ENCODE measurements at places on chromosomes 5 and 9.

- DNase-seq = no peak
Measured at GRCh38 chr5:143041972-143042770, 272.0 kb downstream of the ARHGAP26 start.

- no peak for DNase-seq
Measured at GRCh38 chr5:120692325-120692724, 228.2 kb downstream of the PRR16 start.

DNA sequence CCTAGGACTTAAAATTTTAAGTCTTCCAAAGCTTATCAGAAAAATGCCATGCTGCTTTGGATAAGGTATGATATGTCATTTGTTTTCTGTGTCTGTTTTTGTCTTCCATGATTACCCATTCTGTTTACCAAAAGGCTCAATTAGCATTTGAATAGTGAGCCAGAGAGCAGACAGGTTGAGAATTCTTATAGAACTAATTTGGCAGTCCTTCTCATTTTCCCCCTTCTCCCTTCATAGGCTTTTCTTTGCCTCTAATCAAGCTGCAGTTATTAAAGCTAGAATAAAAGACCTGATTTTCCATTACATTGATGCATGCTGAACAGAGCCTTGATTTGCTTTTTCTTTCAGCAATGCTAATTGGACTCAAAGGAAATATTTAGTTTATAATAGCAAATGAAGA, 993.0 kb downstream of the MAT2B start:
- DNase-seq = no peak

GRCh38 chr9:14516656-14517055, 176.6 kb downstream of the ZDHHC21 start:
- no peak for DNase-seq

- DNase-seq = no peak
Measured at GRCh38 chr5:81768935-81769452, 18.1 kb upstream of the SSBP2 start.

DNA sequence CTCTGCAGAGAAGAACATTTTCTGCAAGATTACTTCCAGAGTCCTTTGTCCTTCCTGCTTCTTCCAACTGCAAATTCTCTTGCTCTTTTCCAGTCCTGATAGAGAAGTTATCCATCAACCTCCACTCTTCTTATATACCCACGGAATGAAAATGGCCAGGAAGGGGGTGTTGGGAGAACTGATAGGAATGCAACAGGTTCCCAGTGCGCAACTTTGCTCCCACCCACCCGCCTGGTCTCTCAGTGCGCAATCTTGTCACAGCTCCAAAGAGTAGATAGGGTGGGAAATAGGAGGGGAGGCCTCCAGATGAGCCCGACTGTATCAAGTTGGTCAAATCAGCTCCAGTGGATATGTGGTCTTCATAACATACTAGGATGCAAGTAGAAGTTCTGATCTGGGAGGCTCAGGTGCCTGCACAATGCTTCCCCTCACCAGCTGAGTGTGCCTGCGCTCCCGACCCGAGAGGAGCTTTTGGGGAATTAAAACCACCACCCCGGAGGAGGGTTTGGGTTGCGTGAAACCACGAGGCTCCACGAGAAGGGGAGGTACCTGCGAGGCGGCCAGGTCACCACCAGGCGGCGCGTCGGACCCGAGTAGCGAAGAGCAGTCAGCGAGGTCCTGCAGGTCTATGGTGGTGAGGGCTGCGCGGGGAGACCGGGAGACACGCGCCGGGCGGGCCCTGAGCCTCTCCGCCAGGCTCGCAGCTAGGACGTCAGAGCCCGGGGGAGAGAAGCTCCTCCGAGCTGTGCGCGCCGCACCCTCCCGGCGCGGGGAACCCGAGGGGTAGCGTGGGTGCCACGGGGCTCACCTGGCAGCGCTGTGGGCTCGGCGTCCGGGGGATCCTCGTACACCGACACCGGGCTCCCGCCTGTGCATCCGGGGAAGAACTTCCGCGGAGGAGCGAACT, 835 bp downstream of the MCIDAS start:
- DNase-seq = no peak

- no peak for DNase-seq
Measured at GRCh38 chr5:77239126-77239741, 28.8 kb downstream of the PDE8B start.

- DNase-seq = no peak
Measured at GRCh38 chr9:6048039-6048438, 32.6 kb upstream of the RANBP6 start.

- DNase-seq = no peak
Measured at GRCh38 chr5:86526811-86527348, 90.9 kb upstream of the COX7C start.

DNA sequence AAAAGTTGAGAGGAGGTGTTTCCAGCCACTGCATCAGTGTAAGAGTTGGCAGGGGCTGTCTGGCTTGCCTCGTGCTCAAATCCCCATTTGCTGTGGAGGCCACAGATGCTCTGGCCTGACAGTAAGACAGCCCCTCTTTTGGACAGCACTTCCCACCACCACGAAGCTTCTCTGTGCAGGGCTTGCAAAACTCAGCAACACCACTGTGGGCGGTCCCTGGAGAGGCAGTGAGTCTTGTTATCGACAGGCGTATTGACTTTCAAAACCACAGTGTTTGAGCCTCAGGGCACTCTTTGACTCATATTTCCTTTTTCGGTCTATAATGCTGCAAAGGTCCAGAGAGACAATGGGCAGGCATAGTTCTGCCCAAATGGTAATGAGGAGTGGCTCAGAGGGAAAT, 539.5 kb downstream of the EBF1 start:
- no peak for DNase-seq

DNA sequence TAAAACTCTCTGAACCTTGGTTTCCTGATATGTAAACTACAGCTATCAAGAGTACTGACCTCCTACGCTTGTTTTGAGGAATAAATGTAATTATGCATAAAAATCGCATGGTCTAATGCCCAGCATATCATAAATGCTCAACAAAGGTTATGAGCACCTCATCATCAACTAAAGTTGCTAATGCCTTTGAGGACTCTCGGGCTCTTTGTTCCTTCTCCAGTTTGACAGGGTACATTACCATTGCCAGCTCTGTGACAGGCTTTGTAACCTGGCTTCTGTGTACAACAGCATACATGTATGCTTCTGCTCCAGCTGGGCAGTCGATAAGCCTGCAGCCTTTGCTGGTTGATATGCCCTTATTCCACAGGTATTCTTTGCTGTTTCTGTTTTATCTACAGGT, 95.2 kb downstream of the C9orf152 start:
- DNase-seq = no peak

GRCh38 chr9:95031711-95032461, 285.6 kb downstream of the FANCC start:
- no peak for DNase-seq

- peak; percentile 70 for DNase-seq
Measured at GRCh38 chr5:114449860-114450421, 88.1 kb downstream of the KCNN2 start.

- DNase-seq = no peak
Measured at GRCh38 chr5:53105611-53106300, 3.8 kb downstream of the MOCS2 start.

- DNase-seq = peak; percentile 6
Measured at GRCh38 chr5:67636091-67636490, 439.5 kb upstream of the CD180 start.

DNA sequence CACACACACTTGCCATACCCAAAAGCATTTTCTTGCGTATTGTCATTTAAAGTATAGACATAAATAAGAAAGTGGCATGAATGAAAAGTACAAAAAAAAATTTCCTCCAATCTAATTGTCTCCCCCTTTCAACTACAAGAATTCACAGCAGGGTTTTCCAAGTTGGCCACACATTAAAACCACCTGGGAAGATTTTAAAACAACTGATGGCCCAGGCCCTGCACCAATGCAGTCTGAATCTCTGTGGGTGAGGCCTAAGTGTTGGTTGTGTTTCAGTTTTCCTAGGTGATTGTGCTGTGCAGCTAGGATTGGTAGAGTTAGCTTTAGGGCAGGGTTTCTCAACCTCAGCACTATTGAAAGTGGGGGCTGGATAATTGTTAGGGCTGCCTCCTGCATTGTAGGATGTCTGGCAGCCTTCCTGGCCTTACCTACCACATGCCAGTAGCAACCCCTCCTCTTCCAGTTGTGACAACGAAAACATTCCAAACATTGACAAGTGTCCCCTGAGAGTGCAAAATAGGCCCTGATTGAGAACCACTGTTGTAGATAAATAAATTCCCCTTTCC, 337.1 kb downstream of the KIAA0825 start:
- no peak for DNase-seq

- no peak for DNase-seq
Measured at GRCh38 chr5:32329395-32329834, 16.7 kb upstream of the MTMR12 start.

DNA sequence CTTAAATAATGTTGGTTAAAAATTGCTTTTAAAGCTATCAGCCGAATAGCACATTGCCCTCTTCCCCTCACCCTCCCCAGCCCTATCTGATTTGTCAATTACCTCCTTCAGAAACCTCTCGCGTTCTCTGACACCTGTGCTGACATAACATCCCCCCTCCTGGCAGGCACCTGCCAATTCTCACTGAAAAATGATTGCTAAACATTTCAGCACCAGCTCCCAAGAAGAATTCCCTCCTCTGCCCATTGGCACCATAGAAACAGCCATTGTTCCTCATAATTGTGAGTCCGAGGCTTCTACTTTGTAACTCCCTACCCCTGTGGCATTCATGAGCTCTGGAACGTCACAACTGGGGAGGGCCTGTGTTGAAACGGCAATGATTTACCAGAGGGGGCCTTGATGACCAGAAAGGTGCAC, 20.2 kb downstream of the CDH6 start:
- DNase-seq = no peak

DNA sequence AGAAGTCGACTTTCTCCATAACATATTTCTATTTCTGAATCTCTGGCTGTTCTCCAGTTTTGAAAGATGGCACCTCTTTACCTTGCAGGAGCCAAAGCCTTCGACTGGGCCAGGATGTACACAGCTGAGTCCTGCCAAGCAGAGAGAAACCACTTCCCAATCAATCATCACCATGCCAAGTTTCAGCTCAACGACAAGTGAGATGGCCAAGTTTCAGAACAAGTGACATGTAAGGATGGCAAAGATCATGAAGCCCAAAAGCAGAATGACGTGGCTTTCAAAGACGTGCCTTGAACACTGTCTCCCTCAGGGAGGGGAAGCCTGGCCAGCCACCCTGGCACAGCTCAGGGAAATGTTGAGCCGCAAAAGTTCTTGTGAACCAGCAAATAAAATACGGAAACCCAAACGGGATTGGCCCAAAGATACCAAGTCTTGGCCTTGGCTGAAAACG, 17.7 kb downstream of the STK10 start:
- no peak for DNase-seq

DNA sequence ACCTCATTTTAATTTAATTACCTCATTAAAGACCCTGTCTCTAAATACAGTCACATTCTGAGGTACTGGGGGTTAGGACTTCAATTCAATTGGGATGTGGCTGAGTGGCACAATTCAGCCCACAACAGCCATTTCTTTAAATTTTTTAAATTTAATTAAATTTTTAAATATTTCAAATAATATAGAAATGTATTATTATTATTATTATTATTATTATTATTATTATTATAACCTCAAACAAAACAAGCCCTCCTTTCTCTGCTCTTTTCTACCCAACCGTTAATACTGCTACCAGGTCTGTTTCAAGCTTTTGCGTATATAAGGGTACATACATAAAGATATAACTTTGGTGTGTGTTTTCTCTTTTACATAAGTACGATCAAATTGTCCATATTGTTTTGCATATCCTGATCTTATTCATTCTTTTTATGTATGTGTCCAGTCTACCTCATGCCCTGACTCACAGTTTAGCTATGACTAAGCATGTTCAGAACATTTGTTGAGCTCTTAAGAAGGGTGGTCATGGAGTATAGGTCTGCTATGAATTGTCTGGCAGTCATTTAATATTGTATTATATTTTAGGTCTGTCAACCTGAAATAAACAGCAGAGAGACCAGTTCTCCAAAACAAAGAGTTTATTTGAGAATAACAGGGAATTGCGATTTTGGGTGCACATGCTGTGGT, 16.1 kb upstream of the RAB14 start:
- DNase-seq = no peak

- DNase-seq = no peak
Measured at GRCh38 chr9:135090547-135090946, 3.1 kb downstream of the OLFM1 start.

DNA sequence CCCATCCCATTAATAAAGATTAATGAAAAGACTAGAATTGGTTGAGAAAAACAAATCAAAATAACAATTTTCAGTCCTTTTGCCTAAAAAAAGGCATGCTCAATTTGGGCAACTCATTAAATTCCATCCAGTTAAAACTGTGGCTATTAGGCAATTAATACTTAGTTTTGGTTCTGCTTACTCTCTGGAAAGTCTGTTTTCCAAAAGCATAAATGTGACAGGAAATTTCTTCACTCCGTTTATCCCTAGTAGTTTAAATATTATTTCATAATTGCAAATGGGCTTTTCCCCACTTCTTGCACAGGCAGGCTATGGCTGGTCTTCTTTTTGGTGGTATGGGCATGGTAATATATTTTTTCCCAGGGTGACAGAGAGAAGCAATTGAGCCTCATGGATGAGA, 373.3 kb upstream of the KLF4 start:
- no peak for DNase-seq

DNA sequence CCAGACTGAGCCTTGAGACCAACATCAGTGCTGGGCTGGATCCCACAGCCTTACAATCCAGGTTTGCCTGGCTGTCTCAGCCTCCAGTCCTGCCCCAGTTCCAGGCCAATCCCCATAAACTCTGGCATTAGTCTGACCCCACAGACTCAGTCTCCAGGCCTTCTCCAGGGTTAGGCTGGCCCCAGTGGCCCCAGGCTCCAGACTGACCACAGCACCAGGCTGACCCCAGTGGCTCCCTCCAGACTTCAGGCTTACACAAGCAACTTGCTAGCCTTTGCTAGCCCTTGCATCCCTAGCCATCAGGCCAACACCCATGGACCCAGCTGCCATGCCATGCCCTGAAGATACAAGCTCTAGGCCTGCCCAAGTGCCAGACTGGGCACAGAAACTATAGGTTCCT, 1326.0 kb upstream of the C9orf72 start:
- no peak for DNase-seq

GRCh38 chr9:135848341-135849047, 58.9 kb downstream of the CAMSAP1 start:
- no peak for DNase-seq

DNA sequence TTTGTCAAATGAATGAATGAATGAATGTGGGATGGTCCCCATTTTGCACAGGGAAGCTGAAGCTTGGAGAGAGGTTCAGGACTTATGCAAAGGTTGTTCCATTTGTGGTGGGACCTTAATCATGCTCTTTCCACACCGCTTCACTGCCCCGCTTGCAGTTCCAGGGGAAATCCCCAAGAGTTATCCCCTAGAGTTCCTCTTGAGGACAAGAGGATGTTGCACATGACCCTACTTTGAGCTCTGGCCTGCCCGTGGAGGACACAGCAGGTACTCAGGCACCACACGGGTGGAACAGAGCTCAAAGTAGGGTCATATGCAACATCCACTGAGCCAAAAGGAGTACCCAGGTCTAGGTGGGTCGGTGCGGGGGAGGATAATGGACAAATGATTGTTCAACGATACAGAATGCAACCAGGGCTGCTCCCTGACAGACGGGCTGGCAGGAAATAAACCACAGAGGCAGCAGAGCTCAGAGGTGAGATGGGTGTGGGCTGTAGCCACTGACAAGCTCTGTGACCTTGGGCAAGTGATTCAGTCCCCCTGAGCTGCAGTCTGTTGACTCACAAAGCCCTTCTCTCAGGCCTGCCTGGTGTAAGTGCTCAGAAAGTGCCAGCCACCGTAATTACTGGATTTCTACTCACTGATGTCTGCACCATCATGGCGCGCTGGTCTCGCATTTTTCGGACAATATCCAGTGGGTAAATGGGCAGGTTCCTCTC, 60.3 kb upstream of the EPB41L4B start:
- no peak for DNase-seq

Measured in substantia nigra (tissue), 51 donors.